Progenitor cell of endocrine pancreas (in vitro differentiated cells): ENCODE measurements at places on chromosomes 16 and 17. TPM values are rescaled to one million over a fixed set of nuclear protein-coding genes. Genes with fewer than 3 reads are reported as not detected.
A peak's percentile ranks its signal among the peaks of the same experiment; 100 is the strongest.

The SYT17 gene
- total RNA-seq, result 6.6 and 10.7 TPM in 2 replicates

The CSNK1D gene
- 224 and 227 TPM in 2 replicates for total RNA-seq

The CMTM2 gene
- 0.58 TPM in 1 of 2 replicates, not detected in the other for total RNA-seq

GRCh38 chr16:10932959-10933710 is 9.1 kb downstream of the DEXI start:
- DNase-seq, result no peak
- H3K27me3 ChIP-seq, result no peaks in the 10 kb centered on the region
- H3K4me3 ChIP-seq, result no peak overlapping the region
- peaks cover 3% of the 10 kb centered on the region for H3K4me1 ChIP-seq
- H3K36me3 ChIP-seq, result peaks cover 4% of the 10 kb centered on the region

DNA sequence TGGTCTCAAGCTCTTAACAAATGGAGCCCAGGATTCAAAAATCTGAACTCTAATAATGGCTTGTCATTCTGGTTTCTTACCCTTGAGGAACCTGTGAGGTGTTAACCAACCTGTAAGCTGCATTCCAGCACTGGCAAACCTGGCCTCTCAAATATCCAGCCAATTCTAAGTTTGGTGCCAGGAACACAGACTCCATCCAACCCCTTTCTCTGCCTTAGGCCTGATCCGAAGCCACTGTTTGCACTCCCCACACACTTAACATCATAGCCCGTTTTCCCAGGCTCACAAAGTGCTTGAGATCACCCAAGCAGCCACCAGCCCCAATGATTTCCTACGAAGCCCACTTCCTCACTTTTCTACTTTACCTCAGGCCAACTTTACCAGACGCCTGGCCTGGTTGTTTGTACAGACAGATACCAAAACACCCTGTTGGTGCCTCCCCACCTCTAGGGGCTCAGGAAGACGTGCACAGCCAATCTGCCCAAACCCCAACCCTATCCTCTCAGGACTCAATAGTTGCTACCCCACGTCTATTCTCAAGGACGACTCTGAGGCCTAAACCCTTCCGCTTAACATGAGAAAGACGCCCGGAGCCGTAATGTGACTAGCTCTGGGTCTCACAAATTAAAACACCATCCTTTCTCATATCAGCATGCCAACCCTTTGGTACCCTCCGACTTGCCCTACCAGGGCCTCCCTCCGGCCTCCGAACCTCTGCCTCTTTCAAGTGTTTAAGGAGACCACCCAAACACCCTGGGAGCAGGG is 3.2 kb upstream of the PER1 start:
- peaks cover 9% of the 10 kb centered on the region for H3K36me3 ChIP-seq
- peaks cover 19% of the 10 kb centered on the region for H3K4me1 ChIP-seq
- H3K27ac ChIP-seq, result no peak overlapping the region
- H3K4me3 ChIP-seq, result no peak overlapping the region
- H3K27me3 ChIP-seq, result no peaks in the 10 kb centered on the region
- no peak for DNase-seq

DNA sequence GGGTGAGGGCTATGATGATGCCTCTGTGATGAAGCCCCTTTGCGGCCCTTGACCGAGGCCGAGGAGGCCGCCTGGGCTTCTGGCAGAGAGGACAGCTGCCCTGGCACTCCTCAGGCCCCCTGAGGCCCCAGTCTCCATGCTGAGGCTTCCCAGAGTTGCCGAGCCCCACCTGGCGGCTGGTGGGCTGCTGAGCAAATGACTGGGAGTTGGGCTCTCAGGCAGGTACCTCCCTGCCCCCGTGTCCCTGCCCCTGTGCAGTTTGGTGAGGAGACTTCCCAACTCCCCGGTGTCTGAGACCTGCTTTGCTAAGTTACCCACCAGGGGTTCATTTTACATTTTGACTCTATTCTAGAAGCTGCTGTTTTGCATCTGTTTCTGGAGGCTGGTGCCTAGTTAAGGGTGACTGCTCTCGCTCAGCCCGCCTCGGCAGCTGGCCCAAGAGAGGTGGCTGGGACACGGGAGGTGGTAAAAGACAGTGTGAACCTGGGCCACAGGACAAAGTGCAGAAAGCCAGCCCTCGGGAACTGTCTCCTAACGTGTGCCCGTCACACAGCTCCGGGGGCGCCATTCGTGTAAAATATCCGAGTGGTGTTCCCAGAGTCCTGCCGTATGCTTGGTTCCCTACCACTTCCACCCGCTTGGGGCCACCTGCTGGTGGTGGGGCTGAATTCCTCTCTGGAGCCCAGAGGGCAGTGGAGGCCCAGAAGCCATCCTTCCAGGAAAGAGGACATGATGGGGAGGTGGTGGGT is 134.5 kb downstream of the RAB11FIP4 start:
- H3K4me3 ChIP-seq, result no peak overlapping the region
- no peaks in the 10 kb centered on the region for H3K27me3 ChIP-seq
- H3K27ac ChIP-seq, result no peak overlapping the region
- DNase-seq, result no peak
- no peaks in the 10 kb centered on the region for H3K4me1 ChIP-seq

- peaks cover 89% of the 10 kb centered on the region for H3K27me3 ChIP-seq
- H3K4me1 ChIP-seq, result no peaks in the 10 kb centered on the region
- no peak overlapping the region for H3K27ac ChIP-seq
- no peak for DNase-seq
- H3K36me3 ChIP-seq, result no peaks in the 10 kb centered on the region
These were observed 27.3 kb downstream of the SRCIN1 start for GRCh38 chr17:38578229-38579082.

GRCh38 chr17:77325577-77326075 is 184.9 kb downstream of the SEC14L1 start:
- DNase-seq, result no peak
- H3K36me3 ChIP-seq, result no peaks in the 10 kb centered on the region

GRCh38 chr17:34368196-34368945 is 5.3 kb upstream of the CCL1 start:
- peaks cover 9% of the 10 kb centered on the region for H3K27me3 ChIP-seq
- H3K4me1 ChIP-seq, result no peaks in the 10 kb centered on the region
- H3K36me3 ChIP-seq, result no peaks in the 10 kb centered on the region
- no peak overlapping the region for H3K4me3 ChIP-seq
- DNase-seq, result no peak
- H3K27ac ChIP-seq, result no peak overlapping the region

GRCh38 chr17:27384726-27385125 is 71.5 kb upstream of the KSR1 start:
- H3K27ac ChIP-seq, result no peak overlapping the region
- DNase-seq, result no peak
- H3K4me1 ChIP-seq, result no peaks in the 10 kb centered on the region
- H3K27me3 ChIP-seq, result peaks cover 5% of the 10 kb centered on the region

The NKD1 gene
- 2.8 and 3.0 TPM in 2 replicates for total RNA-seq

DNA sequence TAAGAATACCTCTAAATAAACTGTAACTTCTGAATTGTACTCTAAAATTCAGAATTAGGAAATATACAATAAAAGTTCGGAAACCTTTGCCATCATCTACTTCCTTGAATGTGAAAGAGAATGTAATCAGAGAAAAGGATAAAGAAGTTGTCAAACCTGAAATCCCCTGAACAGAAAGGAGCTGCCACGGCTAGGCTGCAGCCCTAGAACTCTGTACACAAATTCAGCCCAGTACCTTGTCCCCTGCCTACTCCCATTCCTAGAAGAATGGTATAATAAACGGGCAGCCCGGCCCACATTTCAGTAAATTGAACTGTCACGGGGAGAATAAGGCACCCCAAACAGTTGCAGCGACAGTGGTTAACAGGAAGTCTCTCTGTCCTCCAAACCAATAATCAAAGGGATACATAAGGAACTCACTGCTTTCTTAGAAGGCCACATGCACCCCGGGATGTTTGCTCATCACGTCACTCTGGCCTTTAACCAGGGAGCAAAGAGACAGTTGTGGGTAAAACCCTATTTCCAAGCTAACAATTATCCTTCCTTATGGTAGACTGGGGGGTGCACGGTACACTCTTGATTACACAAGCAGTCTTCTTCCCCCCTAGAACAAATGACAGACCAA is 24.3 kb upstream of the RFFL start:
- H3K27me3 ChIP-seq, result no peaks in the 10 kb centered on the region
- peak overlapping the region; percentile 97 for H3K27ac ChIP-seq
- H3K4me3 ChIP-seq, result peak overlapping the region; percentile 94
- H3K4me1 ChIP-seq, result peaks cover 48% of the 10 kb centered on the region
- DNase-seq, result peak; percentile 10

GRCh38 chr17:39607057-39607850 is 466 bp downstream of the NEUROD2 start:
- no peak overlapping the region for H3K4me3 ChIP-seq
- H3K4me1 ChIP-seq, result no peaks in the 10 kb centered on the region
- H3K36me3 ChIP-seq, result no peaks in the 10 kb centered on the region
- peaks cover 70% of the 10 kb centered on the region for H3K27me3 ChIP-seq
- no peak overlapping the region for H3K27ac ChIP-seq

- DNase-seq, result no peak
- H3K36me3 ChIP-seq, result no peaks in the 10 kb centered on the region
- H3K4me3 ChIP-seq, result no peak overlapping the region
These were observed 36.1 kb downstream of the MIS12 start for GRCh38 chr17:5522476-5522875.

- no peaks in the 10 kb centered on the region for H3K36me3 ChIP-seq
- peaks cover 19% of the 10 kb centered on the region for H3K4me1 ChIP-seq
- H3K27me3 ChIP-seq, result no peaks in the 10 kb centered on the region
- DNase-seq, result no peak
These were observed 35.9 kb downstream of the CMTM4 start for GRCh38 chr16:66660422-66661209.

GRCh38 chr17:15006421-15007128 is 258.6 kb downstream of the PMP22 start:
- no peak overlapping the region for H3K4me3 ChIP-seq
- peaks cover 17% of the 10 kb centered on the region for H3K4me1 ChIP-seq
- no peaks in the 10 kb centered on the region for H3K27me3 ChIP-seq
- DNase-seq, result no peak
- no peak overlapping the region for H3K27ac ChIP-seq
- H3K36me3 ChIP-seq, result no peaks in the 10 kb centered on the region

The CFAP20 gene
- total RNA-seq, result 45.9 and 52.4 TPM in 2 replicates

- DNase-seq, result no peak
- peaks cover 22% of the 10 kb centered on the region for H3K4me1 ChIP-seq
- H3K36me3 ChIP-seq, result peaks cover 2% of the 10 kb centered on the region
- peak overlapping the region; percentile 94 for H3K4me3 ChIP-seq
These were observed 379 bp downstream of the SNX29 start for GRCh38 chr16:11976850-11977375.

The NAGS gene
- 0.69 and 0.89 TPM in 2 replicates for total RNA-seq

- no peak for DNase-seq
- H3K27me3 ChIP-seq, result no peaks in the 10 kb centered on the region
- H3K27ac ChIP-seq, result peak overlapping the region; percentile 96
- H3K4me3 ChIP-seq, result peak overlapping the region; percentile 97
- peaks cover 21% of the 10 kb centered on the region for H3K4me1 ChIP-seq
These were observed 1.2 kb downstream of the JPT1 start for GRCh38 chr17:75152922-75153779.

The C16orf96 gene
- total RNA-seq, result 1.2 and 1.7 TPM in 2 replicates
